ENCODE measurements at places on chromosomes 2 and 18.

- no peak for DNase-seq
Measured at GRCh38 chr2:112757265-112757664, 7.1 kb downstream of the CKAP2L start.

DNA sequence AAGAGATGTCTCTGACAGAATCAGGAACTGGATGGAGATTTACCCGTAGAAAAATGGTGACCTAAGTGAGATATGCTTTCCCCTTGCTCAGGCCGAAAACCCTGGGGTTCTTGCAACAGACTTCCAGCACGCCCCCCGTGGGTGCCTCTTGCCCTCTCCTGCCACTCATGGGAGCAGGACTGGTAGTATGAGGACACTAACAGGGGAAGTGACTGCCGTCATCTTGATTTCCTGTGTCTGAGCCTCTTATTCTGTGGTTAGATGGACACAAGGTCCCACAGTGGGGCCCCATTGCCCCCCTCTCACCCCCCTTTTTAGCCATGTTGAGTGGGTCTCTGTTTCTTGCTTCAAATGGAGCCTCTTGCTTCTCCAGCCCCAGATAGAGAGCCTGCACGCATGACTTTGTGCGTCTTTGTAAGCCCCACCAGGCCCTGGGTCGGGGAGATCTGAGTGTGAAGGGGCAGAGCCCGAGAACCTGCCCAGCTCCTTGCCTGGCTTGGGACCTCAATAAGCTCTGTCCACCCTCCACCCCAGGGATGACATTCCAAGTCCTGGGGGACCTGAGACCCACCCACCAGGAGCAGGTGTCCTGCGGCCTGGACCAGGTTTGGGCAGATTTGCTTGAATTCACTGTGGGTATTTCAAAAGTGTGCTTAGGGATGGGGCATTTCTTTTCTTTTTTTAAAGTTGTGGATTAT is 12.6 kb downstream of the GNLY start:
- DNase-seq, result no peak

GRCh38 chr2:29528891-29529520 is 392.4 kb downstream of the ALK start:
- DNase-seq, result no peak

DNA sequence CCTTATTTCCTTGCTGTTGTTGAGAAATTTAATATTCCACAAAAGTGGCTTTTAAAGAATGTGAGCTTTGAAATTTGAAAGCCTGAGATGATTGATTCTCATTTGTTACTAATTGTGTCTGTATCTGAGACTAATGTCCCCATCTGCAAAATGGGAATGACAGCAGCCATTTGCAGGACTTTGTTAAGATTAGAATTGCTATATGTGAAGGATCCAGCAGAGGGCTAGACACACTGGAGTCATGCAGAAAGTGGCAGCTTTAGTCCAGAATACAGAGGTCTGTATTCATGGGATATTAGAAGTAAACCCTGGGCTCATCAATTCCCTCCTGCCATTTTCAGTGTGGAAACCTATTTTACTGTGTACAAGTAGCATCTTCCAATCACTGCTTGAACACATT is 296.5 kb upstream of the GYPC start:
- DNase-seq, result no peak

DNA sequence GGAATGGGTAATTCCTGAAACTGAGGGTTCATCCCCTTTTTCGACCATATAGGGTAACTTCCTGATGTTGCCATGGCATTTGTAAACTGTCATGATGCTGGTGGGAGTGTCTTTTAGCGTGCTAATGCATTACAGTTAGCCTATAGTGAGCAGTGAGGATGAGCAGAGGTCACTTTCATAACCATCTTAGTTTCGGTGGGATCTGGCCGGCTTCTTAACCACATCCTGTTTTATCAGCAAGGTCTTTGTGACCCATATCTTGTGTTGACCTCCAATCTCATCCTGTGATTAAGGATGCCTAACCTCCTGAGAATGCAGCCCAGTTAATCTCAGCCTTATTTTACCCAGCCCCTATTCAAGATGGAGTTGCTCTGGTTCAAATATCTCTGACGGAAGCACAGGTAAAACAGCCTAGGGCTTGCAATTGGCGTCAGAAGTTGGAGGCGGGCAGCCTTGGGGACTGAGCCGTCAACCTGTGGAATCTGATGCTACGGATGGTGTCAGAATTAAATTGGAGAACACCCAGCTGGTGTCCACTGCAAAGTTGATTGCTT is 19.5 kb downstream of the RALBP1 start:
- no peak for DNase-seq

GRCh38 chr2:58834404-58834803 is 593.3 kb upstream of the FANCL start:
- DNase-seq, result peak; percentile 9

GRCh38 chr2:128445523-128445900 is 126.8 kb upstream of the HS6ST1 start:
- no peak for DNase-seq

DNA sequence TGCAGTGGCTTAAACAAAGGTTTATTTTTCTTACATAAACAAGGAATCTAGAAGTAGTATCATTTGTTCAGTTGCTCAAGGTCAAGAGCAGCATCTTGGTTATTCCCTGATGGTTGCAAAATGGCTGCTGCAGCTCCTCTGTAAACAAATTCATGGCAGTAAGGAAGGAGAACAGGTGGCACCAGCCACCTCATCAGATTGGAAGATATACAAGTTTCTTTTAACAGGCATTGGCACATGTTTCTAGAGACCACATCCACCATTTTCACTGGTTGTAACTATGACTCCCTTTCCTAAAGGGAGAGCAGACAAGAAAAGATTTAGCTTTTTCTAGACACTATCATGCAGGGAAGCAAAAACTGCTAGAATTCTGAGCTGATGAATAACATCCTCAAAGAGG is 46.3 kb downstream of the PKDCC start:
- DNase-seq, result no peak

GRCh38 chr2:175926272-175926671 is 75.8 kb downstream of the LNPK start:
- DNase-seq, result no peak

DNA sequence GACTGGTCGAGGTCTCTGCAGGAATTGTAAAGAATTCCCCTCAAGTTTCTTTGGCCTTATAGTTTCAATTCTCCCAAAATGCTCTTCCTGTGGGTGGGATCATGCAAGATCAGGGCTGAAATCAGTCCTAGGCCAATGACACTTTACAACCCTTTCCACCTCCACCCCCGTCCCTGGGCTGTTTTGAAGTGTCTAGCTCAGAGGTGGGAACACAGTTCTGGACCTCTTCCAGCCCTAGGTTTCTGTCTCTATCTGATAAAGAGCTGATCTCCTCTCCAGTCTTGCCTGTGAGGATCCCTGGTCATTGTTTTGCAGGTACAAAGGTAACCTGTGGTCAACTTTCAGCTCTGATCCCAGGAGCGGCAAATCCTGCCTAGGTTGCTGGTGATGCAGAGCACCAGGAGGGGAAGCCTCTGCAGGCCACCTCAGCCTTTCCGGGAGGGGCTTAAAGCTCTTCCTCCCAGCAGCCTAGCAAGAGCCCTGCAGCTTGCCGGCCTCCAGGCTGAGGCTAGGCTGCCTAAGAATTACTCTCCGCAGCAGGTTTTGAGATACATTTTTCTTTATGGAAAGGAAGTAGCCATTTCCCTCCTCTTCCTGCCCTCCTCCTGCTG is 69.8 kb upstream of the WIPF1 start:
- no peak for DNase-seq

GRCh38 chr2:112204411-112204810 is 50.4 kb downstream of the ZC3H8 start:
- no peak for DNase-seq

- peak; percentile 2 for DNase-seq
Measured at GRCh38 chr2:122960759-122961641, 1064.1 kb upstream of the CNTNAP5 start.

DNA sequence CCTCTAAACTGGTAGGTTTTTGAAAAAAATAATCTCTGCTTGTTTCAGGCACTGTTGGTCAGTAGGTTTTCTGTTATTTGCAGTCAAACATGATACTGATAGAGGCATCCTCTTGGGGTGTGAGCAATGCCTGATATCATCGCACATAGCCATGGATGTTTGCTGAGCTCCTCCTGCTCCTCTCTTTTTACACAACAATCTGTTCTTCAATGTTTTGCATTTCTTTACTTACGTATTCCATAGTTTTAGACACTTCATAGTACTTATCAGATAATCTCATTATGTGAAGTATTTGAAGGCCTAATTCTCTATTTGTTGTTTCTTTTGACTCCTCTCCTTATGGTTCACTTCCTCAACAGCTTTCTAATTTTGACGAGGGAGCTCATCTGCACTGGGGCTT is 23.0 kb upstream of the HS6ST1 start:
- no peak for DNase-seq

- DNase-seq, result no peak
Measured at GRCh38 chr18:644395-645004, 13.0 kb upstream of the TYMS start.

DNA sequence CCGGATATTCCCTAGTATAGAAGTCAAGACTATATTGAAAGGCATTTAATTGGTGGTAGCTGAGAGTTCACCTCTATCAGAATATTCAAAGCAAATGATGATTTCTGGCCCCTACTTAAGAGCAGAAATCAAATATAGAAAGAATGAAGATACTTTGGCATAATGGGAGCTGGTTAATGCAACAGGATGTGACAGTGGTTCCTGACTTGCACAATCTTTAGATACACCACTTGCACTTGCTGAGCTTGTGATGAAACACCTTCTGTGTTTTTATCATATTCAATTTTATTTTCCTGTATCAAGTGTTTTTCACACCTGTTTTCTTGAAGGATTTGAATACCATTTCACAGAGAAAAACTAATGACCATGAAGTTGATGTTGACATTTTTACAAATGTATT is 124.1 kb upstream of the CDH19 start:
- DNase-seq, result no peak

GRCh38 chr18:39721712-39722111 is 2156.1 kb upstream of the CELF4 start:
- no peak for DNase-seq

DNA sequence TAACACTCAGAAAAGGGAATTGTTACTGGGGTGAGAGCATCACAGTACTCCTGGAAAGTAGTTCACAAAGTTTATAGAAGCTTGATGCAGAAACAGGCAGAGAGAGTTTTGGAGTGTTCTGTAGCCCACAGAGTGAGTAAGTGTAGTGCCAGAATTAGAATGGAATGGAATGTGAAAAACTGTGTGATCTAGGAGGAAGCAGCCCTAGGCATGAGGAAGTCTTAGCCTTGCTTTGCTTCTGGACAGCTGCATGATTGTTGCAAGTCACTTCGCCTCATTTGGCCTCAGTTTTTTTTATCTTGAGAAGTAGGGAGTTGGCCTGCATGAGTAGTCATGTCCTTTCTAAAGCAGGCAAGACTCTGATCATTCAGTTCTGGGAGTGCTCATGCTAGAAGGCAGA is 10.9 kb downstream of the SERPINB12 start:
- DNase-seq, result no peak

- DNase-seq, result no peak
Measured at GRCh38 chr18:32056613-32057358, 34.9 kb upstream of the RNF138 start.

DNA sequence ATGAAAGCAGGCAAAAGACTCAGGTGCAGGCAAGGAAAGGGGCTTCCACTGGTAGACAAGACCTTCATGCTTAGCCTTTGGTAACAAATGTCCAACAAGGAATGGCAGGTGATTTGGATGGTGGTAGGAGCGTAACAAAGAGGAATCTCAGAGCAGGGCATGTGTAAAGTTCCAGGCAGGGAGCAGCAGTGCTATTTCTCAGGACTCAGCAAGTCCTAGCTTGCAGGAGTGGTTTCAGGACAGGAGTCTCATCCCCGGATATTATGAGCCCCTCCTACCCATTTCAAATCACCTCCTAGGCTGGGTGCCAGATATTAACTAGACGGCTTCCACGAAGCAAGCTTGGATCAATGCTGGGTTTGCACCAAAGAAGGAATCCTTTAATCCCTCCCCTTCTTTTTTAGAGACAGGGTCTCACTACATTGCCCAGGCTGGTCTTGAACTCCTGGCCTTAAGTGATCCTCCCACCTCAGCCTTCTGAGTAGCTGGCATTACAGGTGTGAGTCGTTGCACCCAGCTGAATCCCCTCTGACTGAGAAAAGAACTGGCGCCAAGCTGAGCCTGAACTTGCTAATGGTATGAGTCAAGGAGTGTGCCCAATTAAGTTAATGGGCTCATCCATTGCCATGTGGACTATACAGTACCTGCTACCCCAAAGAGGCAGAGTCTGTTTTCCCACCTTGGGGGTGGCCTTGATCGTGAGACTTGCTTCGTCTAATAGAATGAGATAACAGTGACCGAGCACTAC is 190.3 kb downstream of the ARL4C start:
- DNase-seq, result no peak

DNA sequence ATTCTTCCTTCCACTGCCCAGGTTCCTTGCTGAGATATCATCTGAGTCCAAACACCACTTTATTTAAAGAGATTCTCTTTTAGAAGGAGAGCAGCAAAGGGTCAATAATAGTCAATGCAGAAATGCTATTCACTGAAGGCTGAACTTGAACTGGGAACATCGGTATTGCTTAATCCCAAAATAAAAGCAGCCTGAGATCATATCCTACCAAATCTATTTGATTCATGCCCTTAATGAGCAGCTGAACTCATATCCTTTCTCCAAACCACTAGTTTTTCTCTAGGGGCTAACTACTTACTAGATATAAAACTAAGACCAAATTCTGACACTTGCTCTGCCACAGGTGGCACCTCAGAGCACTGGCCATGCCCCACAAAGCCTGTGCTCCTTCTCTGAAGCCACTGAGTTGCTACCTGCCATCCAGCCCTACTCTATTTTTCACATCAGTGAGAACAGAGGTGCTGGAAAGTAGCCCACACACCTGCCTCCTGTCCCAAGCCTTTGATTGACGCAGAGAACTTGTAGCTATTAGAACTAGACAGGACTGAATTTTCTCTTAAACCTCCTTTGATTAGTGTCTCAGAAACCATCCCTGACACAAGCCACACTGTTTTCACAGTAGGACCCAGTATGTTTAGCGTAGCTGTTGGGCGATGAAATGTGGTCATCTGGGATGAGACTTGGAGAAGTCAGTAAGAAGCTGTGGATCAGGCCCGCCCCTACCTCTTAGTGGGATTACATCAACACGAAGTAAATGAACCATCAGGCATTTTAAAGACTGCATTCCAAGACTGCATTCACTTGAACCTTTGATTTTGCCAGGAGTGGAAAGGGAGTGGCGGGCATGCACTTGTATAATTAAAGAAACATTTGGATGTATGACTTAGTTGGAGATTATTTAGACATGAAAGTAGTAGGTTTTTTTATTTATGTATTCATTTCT is 124.3 kb downstream of the RBMS1 start:
- DNase-seq, result no peak

All from smooth muscle cell of the brain vasculature (primary cell).